ENCODE measurements at places on chromosomes 7 and 10. TPM values are rescaled to one million over a fixed set of nuclear protein-coding genes. Genes with fewer than 3 reads are reported as not detected.

STOX1 gene
- 0.29 TPM for total RNA-seq

AKR1C4 gene
- not detected for total RNA-seq

MRPS16 gene
- total RNA-seq: 80.7 TPM

DNA sequence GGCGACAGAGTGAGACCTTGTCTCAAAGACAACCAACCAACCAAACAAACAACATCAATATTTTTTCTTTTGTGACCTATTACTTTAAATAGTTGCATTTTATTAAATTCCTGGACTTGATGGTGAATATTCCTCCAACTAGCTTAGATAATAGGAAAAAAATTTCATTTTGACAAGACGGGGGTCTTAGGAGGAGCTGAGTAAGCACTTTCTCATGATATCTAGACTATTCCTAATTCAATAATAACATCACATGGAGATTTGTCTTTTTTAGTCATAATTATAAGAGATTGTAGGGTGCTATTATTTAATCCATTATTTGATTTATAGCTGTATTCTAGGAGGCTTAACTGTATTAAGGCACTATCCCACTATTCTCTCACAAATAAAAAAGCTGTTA lies 702.5 kb downstream of the PHTF2 start:
- DNase-seq: no peak

DNA sequence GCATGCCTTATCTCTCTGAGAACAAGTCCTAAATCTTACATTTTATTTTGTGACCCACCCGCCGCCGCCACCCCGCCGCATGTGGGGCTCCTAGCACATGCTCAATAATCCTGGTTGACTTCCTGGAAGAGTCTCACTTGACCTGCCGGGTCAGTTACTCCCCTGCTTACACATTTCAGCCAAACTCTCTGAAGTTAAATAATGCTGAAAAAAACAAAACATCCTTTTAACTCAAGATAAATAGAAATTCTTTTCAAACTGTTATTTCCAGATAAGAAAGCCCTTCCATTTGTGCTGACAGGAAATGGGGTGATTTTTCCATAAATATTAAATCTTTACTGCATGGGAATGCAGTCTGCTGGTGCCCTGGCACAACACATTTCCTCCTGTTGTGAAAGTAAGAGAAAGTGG lies 123.5 kb downstream of the ABLIM1 start:
- DNase-seq: no peak

GRCh38 chr10:30070001-30070685 lies 10.8 kb upstream of the JCAD start:
- no peak for DNase-seq

LAMB1 gene
- total RNA-seq: 410 TPM

HYAL4 gene
- total RNA-seq: not detected

GRCh38 chr7:158371856-158372255 lies 215.8 kb downstream of the PTPRN2 start:
- peak; percentile 35 for DNase-seq

SFRP5 gene
- not detected for total RNA-seq

POLR2J2 gene
- total RNA-seq: 8.3 TPM

HMX2 gene
- not detected for total RNA-seq

CYP2E1 gene
- 1.8 TPM for total RNA-seq
